ENCODE measurements at places on chromosomes 11 and 22.
A peak's percentile ranks its signal among the peaks of the same experiment; 100 is the strongest.

- DNase-seq = no peak
Observed at GRCh38 chr11:19450282-19450681, 209.5 kb upstream of the E2F8 start.

DNA sequence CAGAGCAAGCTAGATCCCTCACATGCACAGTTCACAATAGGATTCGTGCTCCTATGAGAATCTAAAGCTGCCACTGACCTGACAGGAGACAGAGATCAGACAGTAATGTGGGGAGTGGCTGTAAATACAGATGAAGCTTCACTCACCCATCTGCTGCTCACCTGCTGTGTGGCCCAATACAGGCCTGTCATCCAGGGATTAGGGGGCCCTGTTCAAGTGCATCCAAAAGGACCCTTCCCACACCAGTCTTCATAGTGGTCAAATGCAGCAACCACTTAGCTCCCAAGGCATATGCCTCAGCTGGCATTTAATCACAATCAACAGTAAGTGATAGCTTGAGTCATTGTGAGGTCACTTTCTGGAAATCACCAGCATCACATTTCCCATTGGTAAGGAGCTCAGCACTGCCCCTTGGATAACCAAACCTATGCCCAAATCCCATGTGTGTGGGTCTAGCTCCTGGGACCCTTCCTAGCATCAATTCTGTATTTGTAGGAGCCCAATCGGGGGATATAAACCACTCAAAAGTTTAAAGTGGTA is 65.6 kb downstream of the OR4C45 start:
- no peak for DNase-seq

- no peak for DNase-seq
Observed at GRCh38 chr22:47445716-47446290, 683.4 kb downstream of the TBC1D22A start.

DNA sequence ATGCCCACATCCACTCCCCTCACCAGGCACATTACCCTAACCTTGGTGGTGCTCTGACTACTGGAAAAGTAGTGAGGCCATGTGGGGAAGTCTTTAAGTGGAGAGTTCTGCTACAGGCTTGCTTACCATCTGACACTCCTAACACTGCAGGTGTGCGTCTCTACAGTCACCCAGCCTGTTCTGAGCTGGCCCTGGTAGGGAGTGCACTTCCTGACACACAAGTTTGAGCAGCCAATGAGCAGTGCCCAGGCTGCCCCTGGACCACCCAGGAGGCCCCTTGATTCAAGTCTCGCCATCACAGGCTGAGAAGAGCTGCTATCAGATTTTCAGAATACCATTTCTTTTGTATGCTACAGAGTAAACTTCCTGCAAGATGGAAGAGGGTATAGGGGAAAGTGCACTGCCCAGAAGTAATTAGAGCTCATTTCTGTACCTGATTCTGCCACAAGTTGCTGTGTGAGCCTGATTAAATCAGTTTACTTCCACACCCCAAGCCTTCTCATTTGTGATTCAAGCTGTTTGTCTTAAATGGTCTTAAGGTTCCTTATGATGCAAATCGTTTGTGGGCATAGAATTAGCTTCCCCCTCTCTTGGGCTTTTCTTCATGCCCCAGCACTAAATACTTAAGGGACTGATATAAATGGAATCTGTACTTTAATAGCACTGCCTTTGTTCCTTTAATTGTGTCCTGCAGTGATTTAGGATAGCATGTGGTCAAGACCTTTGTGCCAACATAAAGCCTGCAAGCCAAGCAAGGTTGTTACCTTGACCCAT is 22.2 kb downstream of the OPCML start:
- DNase-seq = no peak

GRCh38 chr11:57426929-57427726 is at the start of gene SLC43A3:
Gene SLC43A3, minus strand, starts transcription at chr11:57427121. Its CDS starts 949 bp downstream, at chr11:57426172.
- DNase-seq = peak; percentile 38

DNA sequence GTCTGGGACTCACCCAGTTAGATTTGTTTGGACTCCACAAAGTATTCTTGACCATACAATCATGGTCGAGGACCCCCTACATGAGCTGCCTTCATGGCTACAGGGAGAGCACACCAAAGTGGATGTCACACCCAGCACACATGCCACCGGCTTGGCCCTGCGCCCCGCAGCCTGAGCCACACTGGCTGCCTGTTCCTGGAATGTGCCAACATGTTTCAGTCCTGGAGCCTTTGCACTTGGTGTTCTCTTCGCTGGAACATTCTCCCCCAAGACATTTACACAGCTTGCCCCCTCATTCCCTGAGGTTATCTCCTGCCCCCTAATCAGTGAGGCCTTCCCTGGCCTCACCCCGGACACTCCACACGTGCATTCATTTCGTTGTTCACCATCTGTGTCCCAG is 46.0 kb downstream of the PPARA start:
- no peak for DNase-seq

- DNase-seq = no peak
Observed at GRCh38 chr11:47944632-47945031, 35.7 kb upstream of the PTPRJ start.

GRCh38 chr11:107688322-107688918 is 23.4 kb downstream of the SLN start:
- no peak for DNase-seq

GRCh38 chr11:35150454-35150853 is 11.5 kb downstream of the CD44 start:
- DNase-seq = no peak

- no peak for DNase-seq
Observed at GRCh38 chr22:43743131-43743530, 69.0 kb downstream of the EFCAB6 start.

DNA sequence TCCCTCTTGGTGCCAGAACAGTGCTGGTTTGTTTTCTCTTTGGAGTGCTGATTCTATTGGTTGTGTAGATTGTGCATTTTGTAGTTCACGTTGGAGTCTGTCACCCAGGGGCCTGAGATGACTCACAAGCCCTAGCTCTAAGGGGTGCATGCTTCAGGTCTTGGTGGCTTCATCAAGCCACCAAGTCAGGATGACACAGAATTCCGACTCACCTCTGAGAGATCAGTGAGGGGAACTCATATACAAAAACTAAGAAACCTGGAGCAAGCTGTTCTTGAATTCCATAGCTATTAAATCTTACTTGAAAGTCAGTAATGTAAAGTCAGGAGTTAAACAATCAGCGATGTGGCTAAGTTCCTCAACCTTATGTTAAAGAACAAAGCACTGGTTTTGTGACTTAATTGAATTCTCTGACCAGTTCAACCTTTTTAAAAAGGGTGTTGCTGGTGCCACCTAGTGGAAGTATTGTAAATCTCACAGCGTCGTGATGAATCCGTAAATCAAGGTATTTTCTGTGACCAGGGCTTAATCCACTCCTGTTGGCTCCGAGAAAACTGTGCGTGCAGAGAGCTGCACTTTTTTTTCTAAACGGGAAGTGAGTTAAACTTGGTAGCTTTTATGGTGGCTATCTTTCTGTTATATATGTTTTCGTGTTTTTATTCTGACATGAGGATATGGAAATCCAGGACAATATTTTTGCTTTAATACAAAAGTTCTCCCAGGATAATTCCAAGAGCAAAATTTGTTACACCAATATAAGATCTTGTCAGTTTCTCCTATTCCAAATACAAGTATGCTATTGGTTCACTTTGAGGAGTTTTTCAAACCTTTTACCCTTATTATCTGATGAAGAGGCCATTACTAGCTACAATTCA is 14.6 kb downstream of the MMP13 start:
- no peak for DNase-seq

- no peak for DNase-seq
Observed at GRCh38 chr11:46801694-46802470, 44.2 kb downstream of the CKAP5 start.

GRCh38 chr22:45090497-45090910 is 73.2 kb upstream of the NUP50 start:
- DNase-seq = no peak

GRCh38 chr11:46309814-46310259 is 32.4 kb downstream of the CREB3L1 start:
- DNase-seq = no peak

DNA sequence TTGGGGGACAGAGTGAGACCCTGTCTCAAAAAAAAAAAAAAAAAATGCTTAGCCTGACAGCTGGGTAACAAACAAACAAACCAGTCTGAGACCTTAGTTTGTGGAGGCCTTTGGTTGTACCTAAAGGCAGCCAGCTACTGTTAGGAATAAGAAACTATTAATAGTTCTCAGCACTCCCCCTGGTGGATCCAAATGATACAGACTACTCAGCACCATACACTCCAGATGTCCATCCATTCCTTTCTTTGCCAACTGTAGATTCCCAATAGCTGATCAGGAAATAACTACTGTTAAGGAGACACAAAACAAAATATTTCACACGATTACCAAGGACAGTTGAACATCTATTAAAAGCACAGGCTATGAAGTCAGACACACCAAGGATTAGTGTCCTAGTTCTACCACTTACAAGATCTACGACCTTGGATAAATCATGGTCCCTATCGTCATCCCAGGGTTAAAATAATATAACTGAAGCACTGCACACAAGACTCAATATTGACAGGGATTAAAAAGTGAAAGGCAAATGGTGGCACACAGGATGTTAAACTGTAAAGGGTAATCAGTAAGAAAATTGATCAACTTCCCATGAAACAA is 17.2 kb downstream of the CLDN25 start:
- no peak for DNase-seq

DNA sequence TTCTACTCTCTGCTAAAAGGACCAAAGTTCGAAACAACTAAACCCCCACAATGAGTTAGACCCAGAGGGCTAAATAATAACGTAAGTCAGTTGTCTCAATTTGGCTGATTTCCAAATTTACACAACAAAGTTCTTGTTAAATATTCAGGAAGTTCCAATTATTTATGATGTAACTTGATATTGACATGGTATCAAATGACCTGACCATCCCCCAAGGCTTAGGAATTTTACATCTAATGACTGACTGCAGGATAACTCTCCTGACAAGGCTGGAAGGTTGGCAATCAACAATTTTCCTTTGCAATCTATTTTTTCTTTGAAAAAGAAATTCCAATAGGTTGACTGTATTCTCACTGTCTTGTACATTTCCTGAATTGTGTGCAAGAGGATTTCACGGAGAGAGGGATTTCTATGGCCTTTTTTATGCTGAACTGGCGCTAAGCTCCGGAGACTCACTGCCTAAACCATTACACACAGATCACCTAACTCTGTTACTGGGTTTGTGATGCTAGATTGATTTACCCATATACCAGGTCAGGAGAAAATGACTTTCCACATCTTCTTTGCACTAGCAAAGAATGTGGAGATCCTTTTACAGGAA is 9.6 kb upstream of the CDON start:
- DNase-seq = no peak

- DNase-seq = no peak
Observed at GRCh38 chr11:73059915-73060314, 82.2 kb downstream of the FCHSD2 start.

- DNase-seq = no peak
Observed at GRCh38 chr11:23974051-23974450, 522.8 kb upstream of the LUZP2 start.

GRCh38 chr11:12599408-12600143 is 74.6 kb upstream of the TEAD1 start:
- DNase-seq = no peak

- DNase-seq = no peak
Observed at GRCh38 chr11:134760299-134760698, 348.3 kb upstream of the B3GAT1 start.

GRCh38 chr11:9862981-9863380 is 199.1 kb downstream of the SWAP70 start:
- no peak for DNase-seq

DNA sequence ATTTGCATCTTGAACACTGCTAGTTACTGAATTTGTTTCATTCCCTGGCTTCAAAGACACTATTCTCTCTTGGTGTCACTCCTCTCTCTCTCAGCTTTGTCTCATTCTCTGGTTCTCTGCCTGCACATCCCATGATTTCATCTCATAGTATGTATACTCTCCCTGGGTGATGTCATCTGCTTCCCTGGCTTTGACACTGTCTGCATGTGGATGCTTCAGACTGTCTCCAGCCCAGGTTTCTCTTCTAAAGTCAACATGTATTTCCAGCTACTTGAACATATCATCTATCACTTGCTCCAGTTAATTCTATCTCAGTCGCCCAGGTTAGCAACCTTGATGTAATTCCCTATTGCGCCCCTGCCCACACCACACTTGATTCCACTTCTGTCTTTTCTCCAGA is 9.3 kb upstream of the ACAT1 start:
- no peak for DNase-seq

GRCh38 chr11:68164437-68164836 is 43.2 kb upstream of the CHKA start:
- no peak for DNase-seq

GRCh38 chr22:45743687-45744086 is 72.1 kb downstream of the ATXN10 start:
- no peak for DNase-seq

GRCh38 chr11:93773045-93773477 is 11.0 kb upstream of the MED17 start:
- no peak for DNase-seq

DNA sequence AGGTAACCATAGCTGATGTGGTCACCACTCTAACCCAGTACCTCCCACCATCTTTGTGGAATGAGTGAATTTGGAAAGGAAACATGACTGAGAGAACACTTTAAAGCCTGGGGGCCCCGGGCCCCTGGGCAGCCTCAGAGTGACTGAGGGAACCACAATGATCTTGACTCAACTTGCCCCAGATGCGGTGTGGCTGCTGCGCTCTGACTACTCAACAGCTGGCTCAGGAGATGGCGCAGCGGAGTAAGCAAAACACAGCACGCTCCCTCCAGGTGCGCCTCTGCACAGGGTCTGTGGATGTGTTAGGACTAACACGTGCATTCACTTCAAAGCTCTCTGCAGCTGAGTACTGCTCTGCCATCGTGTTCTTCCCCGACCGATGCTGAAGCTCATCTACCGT is 5.9 kb downstream of the RNF215 start:
- no peak for DNase-seq

DNA sequence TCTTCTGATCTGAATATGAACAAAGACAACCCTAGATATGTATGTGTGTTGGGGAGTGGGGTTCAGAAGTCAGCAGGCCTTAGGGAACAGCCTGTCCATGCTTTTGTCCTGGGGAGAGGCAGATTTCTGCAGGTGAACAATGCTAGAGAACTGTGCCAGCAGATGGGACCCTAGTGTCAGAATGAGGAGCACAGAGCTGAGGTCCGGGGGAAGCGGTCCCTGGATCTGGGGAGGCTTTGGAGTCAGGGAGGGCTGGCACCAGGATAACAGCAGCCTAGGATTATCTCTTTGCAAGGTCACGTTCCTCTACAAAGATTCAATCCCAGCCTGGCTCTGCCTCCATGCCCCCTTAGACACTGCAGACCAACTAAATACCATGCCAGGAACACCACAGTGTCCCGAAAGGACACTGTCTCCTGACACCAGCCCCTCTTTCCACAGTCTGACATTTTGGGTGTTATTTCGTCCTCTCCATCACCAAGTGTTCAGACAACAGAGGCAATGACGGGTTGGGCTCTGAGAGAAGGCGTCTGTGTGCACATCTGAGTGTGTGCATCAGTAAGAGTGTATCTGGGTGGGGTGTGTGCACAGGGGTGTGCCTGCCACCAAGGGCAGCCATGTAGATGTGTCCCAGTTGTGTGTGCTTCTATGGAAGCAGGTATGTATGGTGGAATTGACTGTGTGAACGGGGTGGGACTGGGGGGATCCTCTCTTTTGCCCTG is 43.5 kb downstream of the EIF3F start:
- no peak for DNase-seq

GRCh38 chr11:121383716-121384115 is 68.4 kb upstream of the SORL1 start:
- no peak for DNase-seq
